HFFc6 (cell line): ENCODE measurements at places on chromosomes 13 and 19.

GRCh38 chr19:23999821-24000610, 85.3 kb downstream of the ZNF726 start:
- H3K4me1 ChIP-seq = no peaks in the 10 kb centered on the region
- no peak overlapping the region for H3K27ac ChIP-seq
- peaks cover 20% of the 10 kb centered on the region for H3K36me3 ChIP-seq
- H3K4me3 ChIP-seq = no peak overlapping the region
- no peak for DNase-seq
- H3K27me3 ChIP-seq = no peaks in the 10 kb centered on the region; the same call in 1 of the 2 replicates

DNA sequence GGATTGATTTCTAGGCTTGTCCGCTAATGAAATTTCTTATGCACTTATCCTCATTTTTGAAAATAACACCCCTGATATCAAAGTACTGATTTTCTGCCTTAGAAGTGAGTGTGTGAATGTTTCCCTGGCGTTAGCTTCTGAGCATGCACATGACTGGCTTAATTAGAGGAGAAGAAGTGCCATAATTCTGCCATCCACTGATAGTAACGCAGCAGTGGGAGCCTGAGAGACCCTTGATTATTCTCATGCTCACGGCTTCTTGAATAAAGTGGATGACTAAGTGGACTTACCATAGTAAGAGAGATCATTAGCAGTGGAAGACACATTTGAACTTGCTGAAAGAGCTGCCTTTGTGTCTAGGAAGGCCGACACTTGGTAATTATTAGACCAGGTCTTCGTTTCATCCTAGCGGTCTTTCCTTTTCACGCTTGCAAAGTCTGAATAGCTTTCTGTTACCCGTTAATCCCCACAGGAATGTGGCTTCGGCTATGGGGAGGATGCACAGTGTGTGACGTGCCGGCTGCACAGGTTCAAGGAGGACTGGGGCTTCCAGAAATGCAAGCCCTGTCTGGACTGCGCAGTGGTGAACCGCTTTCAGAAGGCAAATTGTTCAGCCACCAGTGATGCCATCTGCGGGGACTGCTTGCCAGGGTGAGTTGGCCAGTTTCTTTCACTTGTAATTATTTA, 45.3 kb downstream of the TNFRSF19 start:
- no peak for DNase-seq
- H3K27ac ChIP-seq = no peak overlapping the region
- H3K27me3 ChIP-seq = no peaks in the 10 kb centered on the region; the same call in none of the 2 replicates
- peaks cover 48% of the 10 kb centered on the region for H3K4me1 ChIP-seq

GRCh38 chr13:31236211-31236786, 36.5 kb downstream of the B3GLCT start:
- H3K27ac ChIP-seq = no peak overlapping the region
- no peaks in the 10 kb centered on the region for H3K4me1 ChIP-seq
- DNase-seq = peak; percentile 49
- no peaks in the 10 kb centered on the region for H3K36me3 ChIP-seq
- no peak overlapping the region for H3K4me3 ChIP-seq
- H3K27me3 ChIP-seq = no peaks in the 10 kb centered on the region

- H3K4me1 ChIP-seq = peaks cover 24% of the 10 kb centered on the region
- no peak for DNase-seq
- H3K27me3 ChIP-seq = peaks cover 2% of the 10 kb centered on the region; the same call in 1 of the 2 replicates
- H3K36me3 ChIP-seq = no peaks in the 10 kb centered on the region
- H3K27ac ChIP-seq = no peak overlapping the region
Observed at GRCh38 chr13:39411511-39411910, 191.5 kb downstream of the LHFPL6 start.

- peak overlapping the region; percentile 97 for H3K4me3 ChIP-seq
- H3K27ac ChIP-seq = peak overlapping the region; percentile 87
- H3K27me3 ChIP-seq = peaks cover 9% of the 10 kb centered on the region; the same call in 1 of the 2 replicates
- H3K36me3 ChIP-seq = peaks cover 6% of the 10 kb centered on the region
Observed at GRCh38 chr19:1026783-1027649, 608 bp downstream of the CNN2 start.

DNA sequence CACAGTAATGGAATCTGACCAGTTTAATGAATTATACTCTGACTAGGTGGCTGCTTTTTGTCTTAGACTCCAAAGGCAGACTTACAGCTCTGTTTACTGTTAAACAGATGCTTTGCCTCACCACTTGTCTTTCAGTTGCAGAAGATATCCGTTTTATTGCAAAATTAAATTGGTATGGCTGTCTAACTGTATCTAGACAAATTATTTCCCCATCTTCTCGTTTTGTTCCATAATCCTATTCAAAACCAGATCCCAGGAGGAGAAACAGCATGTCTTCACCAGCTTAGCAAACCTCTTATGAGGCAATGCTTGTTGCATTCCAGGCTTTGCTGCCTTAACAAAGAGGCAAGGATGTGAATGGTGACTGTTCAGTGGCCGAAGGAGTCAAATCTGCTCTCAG, 215.6 kb downstream of the TDRD3 start:
- no peak overlapping the region for H3K27ac ChIP-seq
- H3K27me3 ChIP-seq = peaks cover 16% of the 10 kb centered on the region
- no peak for DNase-seq
- H3K36me3 ChIP-seq = no peaks in the 10 kb centered on the region

DNA sequence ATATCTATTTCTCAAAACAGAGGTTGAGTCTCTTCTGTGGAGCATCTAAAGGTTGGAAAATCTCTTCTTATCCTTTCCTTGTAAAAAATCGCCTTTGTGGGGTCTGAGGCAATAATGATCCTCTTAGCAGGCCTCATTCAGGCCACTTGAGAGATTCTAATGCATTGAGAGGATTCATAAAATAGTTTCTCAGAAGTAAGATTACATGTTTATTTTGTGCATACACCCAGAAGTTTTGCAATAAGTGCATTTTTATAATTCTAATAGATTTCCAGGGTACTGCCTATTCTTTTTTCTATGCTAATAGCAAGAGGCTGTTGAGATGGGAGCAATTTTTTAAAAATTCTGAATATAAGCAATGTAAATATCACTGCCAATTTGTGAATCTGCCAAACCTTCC, 342.2 kb upstream of the KLF12 start:
- no peak for DNase-seq
- H3K4me3 ChIP-seq = no peak overlapping the region
- H3K4me1 ChIP-seq = no peaks in the 10 kb centered on the region
- no peak overlapping the region for H3K27ac ChIP-seq

DNA sequence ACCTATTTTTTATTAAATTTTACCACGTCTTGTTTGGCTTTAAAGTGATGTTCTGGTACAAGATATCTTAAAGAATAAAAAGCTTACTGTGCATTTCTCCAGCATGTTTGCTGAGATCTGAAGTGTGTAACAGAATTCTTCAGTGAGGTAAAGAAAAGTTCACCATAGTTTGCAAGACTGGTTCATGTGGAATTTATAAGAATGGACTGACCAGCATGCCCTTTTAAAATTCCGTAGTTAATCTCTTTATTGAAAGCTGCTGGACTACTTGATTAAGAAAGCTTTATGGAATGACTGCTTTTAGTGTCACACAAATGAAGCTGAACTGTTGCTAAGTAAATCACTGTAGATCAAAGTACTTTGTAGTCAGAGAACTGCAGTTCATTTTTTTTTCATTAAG, 119.2 kb downstream of the GPC6 start:
- H3K27ac ChIP-seq = no peak overlapping the region
- H3K4me3 ChIP-seq = no peak overlapping the region
- H3K27me3 ChIP-seq = no peaks in the 10 kb centered on the region; the same call in 1 of the 2 replicates
- H3K4me1 ChIP-seq = no peaks in the 10 kb centered on the region
- DNase-seq = peak; percentile 6
- H3K36me3 ChIP-seq = peaks cover 6% of the 10 kb centered on the region; the same call in 1 of the 2 replicates

GRCh38 chr13:41061914-41062837, 867 bp downstream of the WBP4 start:
- H3K27me3 ChIP-seq = peaks cover 11% of the 10 kb centered on the region
- H3K4me1 ChIP-seq = peaks cover 50% of the 10 kb centered on the region
- peak overlapping the region; percentile 87 for H3K27ac ChIP-seq

GRCh38 chr13:46810440-46810839, 13.5 kb upstream of the ESD start:
- peaks cover 1% of the 10 kb centered on the region; the same call in 1 of the 2 replicates for H3K27me3 ChIP-seq
- DNase-seq = no peak
- H3K27ac ChIP-seq = no peak overlapping the region
- H3K4me3 ChIP-seq = no peak overlapping the region; the same call in 1 of the 2 replicates
- peaks cover 12% of the 10 kb centered on the region for H3K4me1 ChIP-seq
- peaks cover 13% of the 10 kb centered on the region; the same call in 1 of the 2 replicates for H3K36me3 ChIP-seq

- no peak for DNase-seq
Observed at GRCh38 chr19:16135430-16136127, 7.9 kb upstream of the HSH2D start.

GRCh38 chr19:40264314-40265054, 20.7 kb downstream of the AKT2 start:
- no peaks in the 10 kb centered on the region; the same call in 1 of the 2 replicates for H3K4me1 ChIP-seq
- no peak for DNase-seq
- H3K4me3 ChIP-seq = no peak overlapping the region

DNA sequence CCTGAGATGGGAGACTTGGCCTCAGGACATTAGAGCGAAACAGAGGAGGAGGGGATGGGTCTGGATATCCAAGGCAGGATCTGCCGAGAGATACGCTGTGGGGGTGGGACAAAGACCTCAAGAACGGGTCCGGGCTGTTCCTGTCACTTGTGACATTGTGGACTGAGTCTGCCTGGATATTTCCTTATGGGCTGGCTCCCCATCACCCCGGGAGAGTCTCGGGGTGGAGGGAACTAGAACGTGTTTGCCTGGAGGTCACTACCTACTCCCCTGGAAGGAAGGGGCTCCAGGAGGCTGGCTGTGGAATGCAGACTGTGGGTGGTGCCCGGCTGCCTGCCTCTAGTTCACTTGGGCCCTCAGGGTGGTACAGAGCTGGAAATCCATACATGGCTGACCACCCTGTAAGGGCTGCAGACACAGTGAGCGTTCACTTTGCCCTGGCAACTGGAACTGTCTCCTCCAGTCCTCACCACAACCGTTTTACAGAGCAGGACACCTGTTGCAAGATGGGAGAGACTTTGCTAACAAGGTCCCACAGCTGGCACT, 26.4 kb downstream of the DNM2 start:
- H3K4me3 ChIP-seq = no peak overlapping the region
- H3K27me3 ChIP-seq = no peaks in the 10 kb centered on the region; the same call in 1 of the 2 replicates
- peaks cover 11% of the 10 kb centered on the region for H3K36me3 ChIP-seq
- H3K4me1 ChIP-seq = peaks cover 39% of the 10 kb centered on the region
- no peak overlapping the region for H3K27ac ChIP-seq
- DNase-seq = no peak

- no peaks in the 10 kb centered on the region for H3K27me3 ChIP-seq
- no peak overlapping the region for H3K4me3 ChIP-seq
- H3K4me1 ChIP-seq = peaks cover 54% of the 10 kb centered on the region
- no peak overlapping the region for H3K27ac ChIP-seq
Observed at GRCh38 chr19:7994114-7994513, 11.3 kb downstream of the ELAVL1 start.

DNA sequence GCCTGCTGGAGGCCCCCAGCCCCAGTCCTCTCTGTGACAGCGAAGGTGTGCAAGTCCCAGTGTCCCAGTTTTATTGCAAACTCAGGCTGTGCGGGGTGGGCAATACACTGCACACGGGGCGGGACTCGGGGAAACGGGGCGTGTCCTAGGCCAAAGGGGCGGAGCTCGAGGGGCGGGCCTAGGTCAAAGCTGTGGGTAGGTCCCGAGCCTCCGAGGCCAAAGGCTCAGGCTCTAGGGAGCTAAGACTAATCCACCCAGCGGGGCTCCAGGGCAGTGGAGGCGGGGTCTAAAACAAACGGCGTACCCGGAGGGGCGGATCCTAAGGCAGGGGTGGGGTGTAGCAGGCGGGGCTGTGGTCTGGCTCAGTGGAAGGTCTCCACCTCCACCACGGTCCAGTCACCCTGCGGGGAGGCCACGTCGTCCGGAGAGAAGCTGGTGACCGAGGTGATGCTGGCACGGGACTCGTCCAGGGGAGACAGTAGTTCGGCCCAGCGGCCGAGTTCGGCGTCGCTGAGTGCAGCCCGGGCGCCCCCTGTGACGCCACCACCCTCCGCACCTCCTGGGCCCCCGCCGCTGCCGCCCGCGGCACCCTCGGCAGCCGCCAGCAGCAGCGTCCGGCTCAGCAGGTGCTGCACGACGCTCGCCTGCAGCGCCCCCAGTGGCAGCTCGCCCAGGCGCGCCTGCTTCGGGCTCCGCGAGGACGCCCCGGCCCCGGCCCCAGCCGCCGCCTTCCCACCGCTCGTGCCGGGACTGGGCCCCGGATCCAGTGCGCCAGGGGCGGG, 5.3 kb downstream of the PRR36 start:
- peak; percentile 15 for DNase-seq
- peaks cover 16% of the 10 kb centered on the region for H3K27me3 ChIP-seq
- H3K27ac ChIP-seq = no peak overlapping the region
- no peaks in the 10 kb centered on the region for H3K36me3 ChIP-seq
- peak overlapping the region; percentile 60; the same call in 1 of the 2 replicates for H3K4me3 ChIP-seq

DNA sequence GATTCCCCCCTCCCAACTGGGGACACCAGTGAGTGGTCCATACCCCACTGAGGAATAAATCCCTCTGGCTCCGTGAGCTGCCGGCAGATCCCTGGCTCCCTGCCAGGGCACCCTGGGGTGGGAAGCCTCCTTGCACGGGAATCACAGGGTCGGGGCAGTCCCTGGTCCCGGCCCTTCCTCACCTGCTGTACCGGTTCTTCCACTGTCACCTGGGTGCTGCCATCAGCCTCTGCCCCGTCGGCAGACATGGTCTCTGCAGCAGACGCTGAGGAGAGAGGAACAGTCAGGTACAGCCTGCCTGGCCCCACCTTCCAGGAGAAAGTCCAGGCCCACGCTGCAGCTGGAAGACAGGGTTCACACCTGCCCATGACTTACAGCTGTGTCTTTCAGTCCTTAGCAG, 6.3 kb downstream of the PLIN3 start:
- DNase-seq = no peak
- H3K27ac ChIP-seq = no peak overlapping the region
- peaks cover 2% of the 10 kb centered on the region; the same call in 1 of the 2 replicates for H3K27me3 ChIP-seq

DNA sequence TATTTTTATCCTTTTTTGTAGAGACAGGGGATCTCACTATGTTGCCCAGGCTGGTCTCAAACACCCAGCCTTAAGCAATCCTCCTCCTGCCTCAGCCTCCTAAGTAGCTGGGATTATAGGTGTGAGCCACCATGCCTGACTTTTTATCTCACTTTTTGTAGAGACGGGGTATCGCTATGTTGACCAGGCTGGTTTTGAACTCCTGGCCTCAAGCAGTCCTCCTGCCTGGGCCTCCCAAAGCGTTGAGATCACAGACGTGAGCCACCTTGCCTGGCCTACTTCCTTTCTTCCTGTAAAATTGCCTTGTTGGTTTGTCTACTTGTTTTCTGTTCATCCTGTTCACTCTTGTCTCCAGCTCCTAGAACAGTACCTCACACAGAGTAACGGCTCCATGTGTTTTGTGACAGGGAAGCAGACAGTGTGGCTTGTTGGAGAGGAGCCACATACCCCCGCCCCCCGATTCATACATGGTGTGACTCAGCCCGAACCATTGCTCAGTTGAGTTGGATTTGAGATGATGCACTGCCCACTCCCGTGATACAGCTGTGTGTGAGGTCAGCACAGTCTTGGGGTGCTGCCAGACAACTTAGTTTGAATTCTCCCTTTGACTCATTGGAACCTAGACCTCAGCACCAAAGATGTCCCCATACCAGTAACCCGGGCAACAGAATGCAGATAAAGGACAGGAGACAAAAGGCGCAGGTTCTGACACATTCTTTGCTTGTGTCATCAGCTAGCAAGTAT, 34.2 kb downstream of the GPR42 start:
- peak overlapping the region; percentile 6; the same call in 1 of the 2 replicates for H3K4me3 ChIP-seq
- peak; percentile 96 for DNase-seq
